Articular chondrocyte of knee joint (primary cell): ENCODE measurements at places on chromosomes 3 and 15. TPM values are rescaled to one million over a fixed set of nuclear protein-coding genes. Genes with fewer than 3 reads are reported as not detected.

The OR5K2 gene
- not detected in 2 replicates for total RNA-seq

The TTLL13 gene
- 0.11 and 0.13 TPM in 2 replicates for total RNA-seq

The ITPKA gene
- total RNA-seq = 0.11 and 0.26 TPM in 2 replicates

The CLDN16 gene
- total RNA-seq = not detected in 2 replicates

The SI gene
- not detected in 2 replicates for total RNA-seq

The ATP2B2 gene
- not detected in 2 replicates for total RNA-seq
